ENCODE measurements at places on chromosomes 13 and 19.

- no peak for DNase-seq
Measured at GRCh38 chr19:18231775-18232174, 5.5 kb upstream of the PDE4C start.

GRCh38 chr13:113561417-113562084 is 23.0 kb upstream of the TFDP1 start:
- no peak for DNase-seq

DNA sequence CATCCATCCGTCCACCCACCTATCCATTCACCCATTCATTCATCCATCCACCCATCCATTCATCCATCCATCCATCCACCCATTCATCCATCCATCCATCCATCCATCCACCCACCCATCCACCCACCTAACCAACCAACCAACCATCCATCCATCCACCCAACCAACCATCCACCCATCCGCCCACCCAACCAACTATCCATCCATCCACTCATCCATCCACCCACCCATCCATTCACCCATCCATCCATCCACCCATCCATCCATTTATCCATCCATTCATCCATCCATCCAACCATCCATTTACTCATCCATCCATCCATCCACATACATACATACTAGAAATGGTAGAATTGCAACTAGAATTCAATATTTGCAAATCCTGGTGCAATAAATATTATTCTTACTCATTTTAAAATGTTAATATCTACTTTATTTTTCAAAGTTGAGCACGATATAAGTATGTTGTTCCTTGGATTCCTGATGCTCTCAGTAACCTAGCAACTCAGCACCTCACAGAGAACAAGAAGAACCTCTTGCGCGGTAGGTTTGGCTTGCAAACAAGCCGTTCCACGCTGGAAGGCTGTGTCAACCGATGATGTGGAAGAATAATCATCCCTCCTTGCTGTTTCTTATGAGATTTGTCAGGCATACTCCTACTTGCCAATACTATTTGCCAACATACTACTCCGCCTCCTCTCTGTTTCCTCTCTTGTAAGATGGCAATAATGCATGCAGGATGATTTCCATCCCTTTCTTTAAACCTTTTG is 111.7 kb downstream of the GNG7 start:
- DNase-seq = no peak

DNA sequence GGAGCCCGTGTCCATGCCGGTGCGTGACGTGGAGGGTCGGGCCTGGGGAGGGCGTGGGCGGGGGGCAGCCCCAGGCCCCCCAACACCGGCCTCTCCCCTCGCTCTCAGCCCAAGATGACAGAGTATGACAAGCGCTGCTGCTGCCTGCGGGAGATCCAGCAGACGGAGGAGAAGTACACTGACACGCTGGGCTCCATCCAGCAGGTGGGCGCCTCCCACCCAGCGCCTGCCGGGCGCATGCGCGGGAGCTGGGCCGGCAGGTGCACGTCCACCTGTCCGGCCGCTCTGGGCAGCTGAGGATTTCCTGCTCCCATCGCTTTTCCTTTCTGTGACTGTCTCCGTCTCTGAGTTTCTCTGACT is 49.8 kb downstream of the VAV1 start:
- DNase-seq = no peak

DNA sequence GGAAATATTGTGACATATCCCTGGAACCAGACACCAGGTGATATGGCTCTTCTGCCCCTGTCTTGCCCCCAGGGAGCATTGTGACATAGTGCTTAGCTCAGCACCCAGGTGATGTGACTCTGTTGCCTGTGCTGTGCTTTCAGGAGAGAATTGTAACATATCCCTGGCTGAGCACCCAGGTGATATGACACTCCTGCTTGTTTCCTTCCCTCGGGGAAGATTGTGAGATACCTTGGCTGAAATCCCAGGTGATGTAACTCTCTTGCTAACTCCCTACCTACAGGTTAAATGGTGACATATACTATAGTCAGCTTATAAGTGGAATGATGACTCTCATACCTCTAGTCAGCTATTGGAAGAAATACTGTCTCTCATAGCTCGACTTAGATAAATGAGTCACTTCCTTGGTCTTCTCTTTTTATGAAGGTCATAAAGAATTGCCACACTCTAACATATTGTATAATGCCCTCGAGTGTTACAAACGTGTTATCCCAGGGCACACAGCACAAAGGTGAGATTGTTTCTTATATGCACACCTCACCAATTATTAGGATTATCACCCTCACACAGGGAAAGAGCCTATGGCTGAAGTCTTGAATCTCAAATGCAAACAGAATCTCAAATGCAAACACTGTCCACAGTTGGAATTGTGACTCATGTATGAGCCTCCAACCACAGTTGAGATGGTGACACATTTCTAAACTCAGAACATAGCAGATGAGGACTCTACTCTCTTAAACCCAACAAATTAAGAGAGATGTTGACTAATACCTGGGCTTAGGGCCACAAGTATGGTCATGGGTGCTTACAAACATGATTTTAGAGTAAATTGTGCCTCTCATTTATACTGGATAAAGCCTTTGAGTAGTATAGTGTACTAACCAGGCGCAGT is 32.7 kb upstream of the ZNF254 start:
- DNase-seq = peak; percentile 99
